ENCODE measurements at places on chromosomes 1 and 21.

- DNase-seq, result no peak
Observed at GRCh38 chr1:199956005-199956404, 71.5 kb upstream of the NR5A2 start.

- no peak for DNase-seq
Observed at GRCh38 chr1:201471772-201472171, 2.8 kb upstream of the PHLDA3 start.

DNA sequence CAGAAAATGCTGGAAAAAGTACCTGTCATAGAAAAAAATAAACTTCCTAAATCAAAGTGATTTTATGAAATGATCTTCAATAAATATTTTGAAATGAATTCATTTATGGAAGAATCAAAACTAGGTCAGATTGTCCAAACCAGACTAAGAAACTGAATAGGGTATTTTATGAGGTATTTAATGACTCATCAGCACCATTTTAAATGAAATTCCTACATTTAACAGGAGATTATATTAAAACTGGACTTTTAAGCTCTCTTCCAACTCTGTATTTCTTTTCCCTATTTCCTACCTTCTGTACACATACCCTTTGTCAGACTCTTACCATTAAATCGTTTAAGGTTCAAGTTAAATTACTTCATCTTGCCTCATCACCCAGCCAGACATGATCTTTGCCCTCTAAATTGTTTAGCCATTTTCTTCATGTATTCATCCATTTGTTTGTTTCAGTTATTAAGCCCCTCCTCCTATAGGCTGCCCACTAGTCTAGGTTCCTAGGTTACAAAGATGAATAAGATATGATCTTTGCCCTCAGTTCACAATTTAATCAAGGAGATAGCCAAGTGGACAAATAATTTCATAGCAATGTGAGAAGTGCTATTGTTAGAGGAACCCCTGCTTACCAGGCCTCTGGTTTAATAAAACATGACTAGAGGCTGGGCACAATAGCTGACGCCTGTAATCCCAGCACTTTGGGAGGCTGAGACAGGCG, 25.0 kb downstream of the TATDN3 start:
- DNase-seq, result no peak

GRCh38 chr1:244412176-244412575, 39.5 kb downstream of the ADSS2 start:
- no peak for DNase-seq

- no peak for DNase-seq
Observed at GRCh38 chr1:25867210-25867991, 8.1 kb downstream of the PAQR7 start.
